AG04450 (cell line): ENCODE measurements at places on chromosomes 7 and 10.

- DNase-seq, result no peak
Measured at GRCh38 chr10:102467971-102468438, 16.7 kb upstream of the C10orf95 start.

GRCh38 chr7:42097752-42098151 lies 139.3 kb downstream of the GLI3 start:
- DNase-seq, result no peak

DNA sequence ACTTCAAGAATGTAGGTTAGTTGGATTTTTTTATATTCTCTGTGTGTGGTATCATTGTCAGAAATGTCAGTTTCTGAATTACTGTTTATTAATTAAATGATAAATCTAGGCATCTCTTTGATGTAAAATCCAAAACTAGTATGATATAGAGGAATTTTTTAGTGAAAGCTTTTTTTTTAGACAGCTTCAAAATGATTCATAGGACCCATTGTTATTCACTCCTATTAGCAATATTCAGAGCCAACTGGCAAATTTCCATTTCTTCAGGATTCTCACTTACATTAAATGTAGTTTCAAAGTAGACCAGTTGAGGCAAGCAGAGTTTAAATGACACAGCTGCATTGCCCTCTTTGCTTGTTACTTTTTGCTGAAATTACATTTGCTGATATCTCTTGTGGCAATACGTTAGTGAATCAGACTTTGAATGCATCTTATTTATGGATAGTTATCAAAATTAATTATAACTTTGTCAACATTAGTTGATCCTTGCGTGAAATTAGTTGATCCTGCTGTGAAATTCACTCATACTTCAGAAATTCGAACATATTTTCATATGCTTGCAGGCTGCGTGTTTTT lies 20.3 kb downstream of the ZNF277 start:
- DNase-seq, result no peak

DNA sequence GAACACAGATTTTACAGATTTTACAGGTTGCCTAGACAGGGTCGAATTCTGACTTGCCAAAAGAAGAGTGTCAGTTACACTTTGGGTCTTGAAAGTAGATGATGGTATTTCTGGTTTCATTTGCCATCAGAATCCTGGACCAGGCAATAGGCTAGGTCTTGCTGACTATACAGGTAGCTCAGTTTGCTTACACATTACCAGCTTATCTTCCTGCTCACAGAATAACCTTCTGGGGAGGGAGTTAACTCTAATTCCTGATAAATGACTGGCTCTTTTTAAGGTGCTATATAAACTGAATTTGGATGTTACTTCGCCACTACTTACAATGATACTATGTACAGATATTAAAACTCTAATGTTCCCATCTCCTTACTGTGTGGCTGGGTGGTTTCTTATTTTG lies 39.8 kb downstream of the GBF1 start:
- DNase-seq, result no peak

DNA sequence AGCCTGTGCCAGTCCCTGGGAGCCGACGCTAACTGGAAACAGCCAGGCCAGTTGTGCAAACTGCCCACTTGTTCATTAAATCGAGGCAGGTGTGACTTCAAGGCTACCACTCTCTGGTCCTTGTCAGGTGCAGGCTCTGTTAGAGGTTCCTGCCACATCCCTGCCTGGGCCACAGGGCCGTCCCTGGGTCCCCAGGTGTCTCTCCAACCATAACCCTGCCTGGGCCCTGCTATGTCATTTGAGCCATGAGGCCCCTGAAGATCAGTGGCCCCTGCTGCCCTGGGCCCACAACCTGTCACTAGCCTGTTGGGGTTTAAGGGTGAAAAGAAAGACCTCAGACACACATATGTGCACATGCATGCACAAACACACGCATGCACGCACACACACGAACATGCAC lies 326.9 kb downstream of the TNS3 start:
- DNase-seq, result no peak

DNA sequence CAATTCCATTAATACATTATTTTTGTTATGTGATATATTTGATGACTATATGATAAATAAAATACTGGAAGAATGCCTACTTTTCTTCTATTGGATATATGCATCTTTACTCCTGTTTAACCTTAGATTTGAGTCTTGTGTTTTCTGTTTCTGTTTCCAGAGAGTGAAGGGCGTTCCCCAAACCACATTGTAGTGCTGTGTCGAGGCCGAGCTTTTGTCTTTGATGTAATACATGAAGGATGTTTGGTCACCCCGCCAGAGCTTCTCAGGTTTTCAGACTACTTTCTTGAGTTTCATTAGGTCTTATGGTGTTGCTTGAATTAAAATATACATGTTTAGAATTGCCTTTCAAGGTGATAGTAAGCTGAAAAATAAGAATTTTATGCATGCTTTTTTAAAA lies 23.8 kb downstream of the CROT start:
- DNase-seq, result no peak
